ENCODE measurements at places on chromosomes 3 and 15. TPM values are rescaled to one million over a fixed set of nuclear protein-coding genes. Genes with fewer than 3 reads are reported as not detected.

COLQ gene
- 11.0 TPM for polyA plus RNA-seq

TMOD2 gene
- polyA plus RNA-seq, result 4.3 TPM

SLC6A1 gene
- 1.2 TPM for polyA plus RNA-seq

DPH3 gene
- polyA plus RNA-seq, result 21.9 TPM

ZNF710 gene
- polyA plus RNA-seq, result 26.6 TPM

C3orf62 gene
- polyA plus RNA-seq, result 15.5 TPM

ZNF501 gene
- polyA plus RNA-seq, result 12.9 TPM

BNC1 gene
- 0.26 TPM for polyA plus RNA-seq

NEIL1 gene
- 35.3 TPM for polyA plus RNA-seq

ABHD10 gene
- polyA plus RNA-seq, result 46.7 TPM

CCDC54 gene
- 0.06 TPM for polyA plus RNA-seq

GRCh38 chr3:13506680-13507079, 26.6 kb downstream of the HDAC11 start:
- no peak for DNase-seq

GRCh38 chr3:194375473-194376240, 6.1 kb upstream of the LRRC15 start:
- no peak for DNase-seq

- no peak for DNase-seq
These were observed 4.0 kb downstream of the NT5DC2 start for GRCh38 chr3:52529376-52530333.

- no peak for DNase-seq
These were observed 39.8 kb upstream of the IREB2 start for GRCh38 chr15:78398076-78398825.

GRCh38 chr15:73972984-73973682, 19.0 kb downstream of the STOML1 start:
- peak; percentile 89 for DNase-seq

GRCh38 chr15:73367624-73368300, 996 bp downstream of the HCN4 start:
- no peak for DNase-seq

GRCh38 chr3:71087143-71088018, 496.1 kb downstream of the FOXP1 start:
- no peak for DNase-seq

GRCh38 chr3:63706321-63707085, 54.0 kb downstream of the SNTN start:
- no peak for DNase-seq

DNA sequence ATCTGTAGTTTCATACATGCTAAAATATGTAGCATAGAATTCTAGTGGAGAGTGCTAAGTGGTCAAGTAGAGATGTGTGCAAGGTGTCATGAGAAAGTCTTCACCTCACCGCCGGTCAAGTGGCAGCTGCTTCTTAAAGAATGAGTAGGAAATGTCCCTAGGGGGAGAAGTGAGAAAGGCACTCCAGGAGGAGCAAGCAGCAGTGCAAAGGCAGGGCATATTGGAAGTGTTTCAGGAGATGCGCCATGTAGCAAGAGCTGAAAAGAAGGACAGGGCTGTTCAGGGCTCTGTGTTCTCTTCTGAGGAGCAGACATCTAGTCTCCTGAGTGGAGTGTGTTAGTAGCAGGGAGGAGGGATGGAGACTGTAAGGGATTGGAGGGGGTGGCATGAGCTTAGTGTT, 312.4 kb upstream of the SEMA6D start:
- DNase-seq, result no peak

GRCh38 chr3:26259176-26259575, 363.4 kb upstream of the LRRC3B start:
- DNase-seq, result no peak

- DNase-seq, result peak; percentile 57
These were observed 39.0 kb upstream of the THRB start for GRCh38 chr3:24533561-24534193.

DNA sequence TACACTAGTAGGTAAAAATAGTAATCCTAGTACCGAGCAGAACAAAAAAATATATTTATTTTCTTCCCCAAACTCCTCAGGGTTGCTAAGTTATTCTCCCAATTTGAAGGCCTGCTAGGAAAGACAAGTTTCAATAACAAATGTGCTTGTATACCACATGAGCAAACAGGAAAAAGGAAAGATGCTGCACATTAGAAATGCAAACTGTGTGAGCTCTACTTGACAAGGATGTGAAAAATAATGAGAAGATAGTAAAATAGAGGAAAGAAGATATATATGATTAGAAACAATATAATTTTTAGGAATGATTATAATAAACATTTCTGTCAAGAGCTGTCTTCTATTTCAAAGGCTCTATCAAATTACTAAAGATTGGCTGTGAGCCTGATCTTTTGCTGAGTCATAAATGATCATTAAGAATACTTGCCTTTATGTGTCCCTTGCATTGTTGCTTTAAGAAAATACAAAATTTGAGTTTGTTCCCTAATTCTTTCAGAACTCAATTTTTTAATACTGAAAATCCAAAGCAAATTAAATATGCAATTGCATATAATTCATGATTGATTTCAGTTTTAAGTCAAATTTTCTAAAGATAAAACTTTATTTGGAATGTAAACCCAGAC, 174.2 kb downstream of the NEK10 start:
- no peak for DNase-seq

- DNase-seq, result no peak
These were observed 31.4 kb downstream of the MKRN2 start for GRCh38 chr3:12588039-12589009.

GRCh38 chr3:36733162-36733696, 31.1 kb downstream of the DCLK3 start:
- no peak for DNase-seq

DNA sequence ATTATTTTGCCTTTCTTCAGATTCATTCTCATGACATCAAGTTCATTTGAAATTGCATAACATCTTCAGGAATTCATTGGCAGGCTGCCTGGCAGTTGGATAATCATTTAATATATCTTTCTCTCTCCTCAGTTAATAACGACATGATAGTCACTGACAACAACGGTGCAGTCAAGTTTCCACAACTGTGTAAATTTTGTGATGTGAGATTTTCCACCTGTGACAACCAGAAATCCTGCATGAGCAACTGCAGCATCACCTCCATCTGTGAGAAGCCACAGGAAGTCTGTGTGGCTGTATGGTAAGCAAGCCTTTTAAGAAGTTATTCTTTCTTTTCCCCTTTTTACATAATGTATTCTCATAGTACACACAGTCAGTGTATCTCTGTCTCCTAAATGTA, 38.2 kb downstream of the TGFBR2 start:
- no peak for DNase-seq

DNA sequence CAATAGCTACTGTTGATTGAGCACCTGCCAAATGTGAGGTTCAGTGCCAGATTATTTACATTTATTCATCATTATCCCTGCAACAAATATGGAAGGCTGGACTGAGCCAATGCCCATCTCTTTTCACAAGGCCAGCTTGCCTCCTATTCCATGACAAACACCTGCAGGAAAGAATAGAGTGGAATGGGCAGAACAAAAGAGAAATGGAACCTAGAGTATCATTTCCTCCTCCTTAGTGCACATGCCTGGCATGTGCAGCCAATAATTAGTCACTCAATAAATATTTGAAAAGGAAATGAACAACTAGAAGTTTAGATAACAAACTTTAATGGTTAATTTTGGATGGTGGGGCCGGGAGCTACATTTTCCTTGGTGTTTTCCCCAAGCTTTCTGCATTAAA, 61.4 kb upstream of the MYRIP start:
- DNase-seq, result no peak

- DNase-seq, result peak; percentile 34
These were observed 47.0 kb upstream of the LHFPL4 start for GRCh38 chr3:9600597-9600996.

- no peak for DNase-seq
These were observed 1.8 kb upstream of the PLXND1 start for GRCh38 chr3:129608087-129608935.

DNA sequence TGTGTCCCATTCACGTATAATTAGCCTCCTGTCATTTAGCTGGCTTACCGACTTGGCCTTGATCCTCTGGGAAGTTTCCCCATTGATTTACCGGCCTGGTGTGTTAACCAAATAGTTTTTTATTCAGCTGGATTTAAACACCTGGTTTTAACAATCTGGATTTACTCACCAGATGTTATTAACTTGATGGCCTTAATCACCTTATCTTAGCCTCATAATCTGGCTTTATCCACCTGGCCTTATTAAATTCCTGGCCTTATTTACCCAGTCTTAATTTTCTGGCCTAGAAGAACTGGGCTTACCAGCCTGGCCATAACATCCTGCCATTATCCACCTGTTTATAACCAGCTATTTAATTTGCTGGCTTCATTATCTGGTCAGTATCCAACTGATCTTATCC, 89.9 kb downstream of the IL12A start:
- DNase-seq, result no peak

DNA sequence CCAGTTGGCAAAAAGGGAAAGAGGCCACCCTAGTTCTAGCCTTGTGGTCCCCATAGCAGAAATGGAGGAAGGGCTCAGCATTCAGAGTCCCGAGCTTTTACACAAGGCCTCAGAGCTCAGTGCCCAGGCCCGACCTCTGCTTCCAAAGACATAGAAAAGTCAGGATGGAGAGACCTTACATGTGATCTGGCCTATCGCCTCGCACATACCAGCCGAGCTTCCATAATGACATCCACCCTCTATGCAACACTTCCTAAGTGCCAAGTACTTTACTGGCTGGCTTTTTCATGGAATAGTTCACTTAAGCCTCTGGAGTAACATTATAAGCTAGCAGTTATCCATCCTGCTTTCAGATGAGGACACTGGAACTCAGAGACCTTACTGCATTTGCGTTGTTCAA, 275.9 kb downstream of the FAM43A start:
- DNase-seq, result no peak

DNA sequence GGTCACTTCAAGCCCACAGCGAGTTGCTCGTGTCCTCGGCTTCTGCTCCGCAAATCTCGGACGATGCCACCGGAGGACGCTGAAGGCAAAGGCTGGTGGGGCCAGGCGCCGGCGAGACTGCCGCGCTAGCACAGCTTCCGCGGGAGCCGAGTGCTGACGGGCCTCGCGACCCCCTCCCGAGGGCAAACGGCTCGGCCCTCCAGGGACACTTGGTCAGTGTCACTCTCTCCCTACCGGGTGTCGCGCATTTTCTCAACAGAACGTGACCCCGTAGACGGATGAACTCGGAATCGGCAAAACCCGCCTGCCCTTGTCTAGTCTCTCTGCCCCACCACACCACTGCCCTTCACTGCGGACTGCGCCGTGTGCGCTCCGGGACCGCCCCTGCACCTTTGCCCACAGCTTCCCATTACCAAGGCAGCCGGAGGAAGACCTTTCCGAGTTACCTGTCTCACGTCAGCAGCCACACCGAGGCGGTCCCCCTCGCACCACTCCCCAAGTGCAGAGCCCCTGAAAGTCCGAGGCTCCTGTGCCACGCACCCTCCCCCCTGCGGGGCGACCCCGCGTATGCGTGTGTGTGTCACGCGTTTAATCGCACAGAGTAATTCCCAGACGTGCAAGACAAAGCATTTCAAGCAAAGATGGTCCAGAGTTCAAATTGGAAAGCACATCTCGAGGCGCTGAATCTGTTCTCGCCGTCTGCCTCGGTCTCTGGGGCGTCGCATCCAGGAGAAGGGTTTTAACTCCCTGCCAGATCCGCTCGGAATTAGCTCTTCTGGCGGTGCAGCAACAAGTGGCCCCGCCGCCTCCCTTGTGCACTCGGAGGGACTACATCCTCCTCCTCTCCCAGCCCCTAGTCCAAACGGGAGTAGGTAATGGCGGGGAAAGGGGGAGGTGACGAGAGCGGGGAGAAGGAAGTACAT, 245.0 kb upstream of the TOPAZ1 start:
- no peak for DNase-seq

DNA sequence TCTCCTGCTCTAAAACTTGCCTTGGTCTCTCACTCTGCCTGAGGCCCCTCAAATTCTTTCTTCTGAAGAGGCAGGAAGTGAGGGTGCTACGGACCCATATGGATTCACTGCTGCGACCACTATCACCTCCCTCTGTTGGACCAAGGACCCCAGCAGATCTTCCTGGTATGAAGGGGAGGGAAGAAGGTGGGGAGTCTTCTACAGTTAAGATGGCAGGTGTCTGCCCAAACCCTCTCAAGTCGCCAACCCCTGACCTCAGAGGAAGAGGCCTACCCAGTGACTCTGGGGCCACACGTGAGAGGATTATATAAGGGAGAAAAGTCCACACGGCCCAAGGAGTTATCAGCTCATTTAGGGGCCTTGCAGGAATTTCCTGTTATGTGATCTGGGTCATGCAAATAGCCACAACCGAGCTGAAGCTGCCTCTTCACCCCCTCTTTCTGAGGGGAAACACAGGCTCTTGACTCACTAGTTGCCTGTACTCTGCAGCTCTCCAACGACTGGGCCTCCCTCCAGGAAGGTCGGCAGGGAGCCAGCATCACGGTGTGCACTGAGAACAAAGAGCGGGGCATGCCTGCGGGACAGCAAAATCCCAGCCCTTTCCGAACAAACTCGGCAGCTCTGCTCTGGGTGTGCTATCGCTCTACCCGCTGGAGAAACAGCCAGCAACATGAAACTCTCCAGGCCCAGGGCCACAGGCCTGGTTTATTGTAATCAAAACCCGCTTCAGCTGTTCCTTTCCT, 116.0 kb downstream of the XXYLT1 start:
- peak; percentile 67 for DNase-seq

DNA sequence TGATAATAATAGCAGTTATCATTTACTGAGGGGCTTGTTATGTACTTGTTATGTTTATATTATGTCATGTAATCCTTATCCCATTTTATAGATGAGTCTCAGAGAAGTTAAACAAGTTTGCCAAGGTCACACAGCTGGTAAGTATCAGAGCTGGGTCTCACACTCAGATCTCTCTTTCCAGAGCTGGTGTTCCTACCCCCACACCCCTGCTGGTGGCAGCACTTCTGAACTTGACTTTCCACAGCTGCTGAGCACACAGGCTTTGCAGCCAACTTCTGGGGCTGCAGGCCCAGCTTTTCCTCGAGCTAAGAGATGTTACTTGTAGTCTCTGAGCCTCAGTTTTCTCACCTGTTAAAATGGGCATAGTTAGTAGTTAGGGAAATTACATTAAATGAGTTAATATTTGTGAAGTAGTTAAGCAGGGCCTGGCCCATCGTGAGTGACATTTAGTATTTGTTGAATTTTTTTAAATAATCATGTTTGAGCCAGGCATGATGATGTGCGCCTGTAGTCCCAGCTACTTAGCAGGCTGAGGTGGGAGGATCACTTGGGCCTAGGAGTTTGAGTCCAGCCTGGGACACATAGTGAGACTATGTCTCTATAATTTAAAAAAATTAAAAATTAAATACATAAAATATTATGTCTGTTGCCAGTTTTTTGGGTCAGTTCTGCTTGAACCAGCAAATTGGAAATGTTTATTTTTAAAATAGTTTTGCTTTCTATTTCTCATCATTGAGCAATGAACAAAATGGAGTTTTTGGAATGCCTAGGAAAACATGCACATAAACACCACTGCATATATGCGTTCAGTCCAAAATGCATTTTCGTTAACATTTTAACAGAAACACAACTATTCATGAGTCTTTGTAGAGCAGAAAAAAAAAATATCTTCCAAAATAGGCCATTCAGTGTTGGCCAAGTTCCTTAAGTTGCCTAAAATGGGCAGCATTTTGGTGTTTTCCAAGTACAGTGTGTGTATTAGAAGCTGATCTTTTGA, 87.3 kb downstream of the SMAD6 start:
- peak; percentile 58 for DNase-seq

Data from renal pelvis (tissue), 12 donors.